Left ventricle myocardium inferior (tissue), 1 donor: ENCODE measurements at places on chromosomes 3 and 15. TPM values are rescaled to one million over a fixed set of nuclear protein-coding genes. Genes with fewer than 3 reads are reported as not detected.

The SKOR1 gene
- total RNA-seq: 0.22 TPM

The SLC25A20 gene
- total RNA-seq: 94.1 TPM

The MCTP2 gene
- total RNA-seq: 1.0 TPM

The CHRD gene
- total RNA-seq: 6.5 TPM

The COL6A5 gene
- not detected for total RNA-seq

The RYK gene
- 32.3 TPM for total RNA-seq

The LMLN gene
- total RNA-seq: 10.6 TPM

The ANKRD34C gene
- total RNA-seq: 0.66 TPM

The SLC28A1 gene
- total RNA-seq: 0.91 TPM

The GRM2 gene
- 0.41 TPM for total RNA-seq

DNA sequence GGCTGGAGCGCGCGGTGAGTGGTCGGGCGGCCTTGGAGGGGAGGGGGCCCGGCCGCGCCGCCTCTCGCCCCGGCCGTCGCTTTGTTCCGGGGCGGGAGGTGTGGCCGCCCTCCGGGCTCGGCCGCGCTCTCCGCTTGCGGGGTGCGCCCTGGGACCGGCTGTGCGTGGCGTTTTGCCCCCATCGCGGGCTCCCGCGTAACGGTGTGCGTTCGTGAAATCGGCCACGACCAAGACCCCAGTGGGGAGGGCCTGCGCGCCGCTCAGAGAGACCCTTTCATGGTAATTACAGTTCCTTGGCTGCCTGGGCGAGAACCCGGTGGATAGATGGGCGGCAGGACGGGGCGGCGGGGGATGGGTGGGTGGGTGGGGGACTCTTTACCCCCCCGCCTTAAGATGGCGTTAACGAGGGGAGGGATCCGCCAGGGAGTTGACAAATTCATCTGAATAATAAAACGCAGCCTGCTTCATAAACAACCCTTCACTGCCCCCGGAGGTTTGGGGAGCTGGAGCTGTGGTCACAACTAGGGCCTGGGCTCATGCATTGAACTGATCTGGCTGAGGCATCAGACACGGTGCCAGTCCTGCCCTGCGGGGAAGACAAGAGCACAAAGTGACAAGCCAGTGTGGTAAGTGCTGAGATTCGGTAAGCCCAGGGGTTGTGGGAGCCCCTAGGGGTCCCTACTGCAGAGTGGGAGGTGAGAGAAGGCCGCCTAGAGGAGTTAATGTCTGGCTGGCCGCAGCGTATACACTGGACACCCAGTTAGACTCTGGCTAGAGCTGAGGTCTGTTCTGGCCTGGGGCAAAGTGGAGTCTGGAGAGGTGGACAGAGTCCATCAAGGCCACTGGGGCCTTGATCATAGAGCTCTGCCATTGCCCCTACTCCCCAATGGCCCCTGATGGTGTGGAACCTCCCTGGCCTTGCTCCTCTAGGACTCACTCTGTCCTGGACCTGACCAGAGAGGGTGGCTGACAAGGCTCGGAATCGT is 668 bp downstream of the MRAS start:
- no peak for DNase-seq

- peak; percentile 73 for DNase-seq
These were observed 1039.2 kb downstream of the ROBO1 start for GRCh38 chr3:78728406-78729145.

DNA sequence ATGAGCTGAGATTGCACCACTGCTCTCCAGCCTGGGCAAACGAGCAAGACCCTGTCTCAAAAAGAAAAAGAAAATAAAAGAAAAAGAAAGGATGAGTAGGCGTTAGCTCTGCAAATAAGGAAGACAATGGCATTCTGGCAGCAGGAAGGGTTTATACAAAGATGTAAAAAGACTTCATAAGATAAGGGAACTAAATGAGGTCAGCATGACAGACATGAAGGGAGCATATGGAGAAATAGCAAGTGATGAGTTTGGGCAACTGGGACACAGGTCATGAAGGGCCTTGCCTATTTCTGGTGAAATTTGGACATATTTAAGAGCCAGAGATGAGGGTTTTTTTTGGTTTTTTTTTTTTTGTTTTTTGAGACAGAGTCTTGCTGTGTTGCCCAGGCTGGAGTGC is 24.5 kb downstream of the TMEM266 start:
- no peak for DNase-seq

DNA sequence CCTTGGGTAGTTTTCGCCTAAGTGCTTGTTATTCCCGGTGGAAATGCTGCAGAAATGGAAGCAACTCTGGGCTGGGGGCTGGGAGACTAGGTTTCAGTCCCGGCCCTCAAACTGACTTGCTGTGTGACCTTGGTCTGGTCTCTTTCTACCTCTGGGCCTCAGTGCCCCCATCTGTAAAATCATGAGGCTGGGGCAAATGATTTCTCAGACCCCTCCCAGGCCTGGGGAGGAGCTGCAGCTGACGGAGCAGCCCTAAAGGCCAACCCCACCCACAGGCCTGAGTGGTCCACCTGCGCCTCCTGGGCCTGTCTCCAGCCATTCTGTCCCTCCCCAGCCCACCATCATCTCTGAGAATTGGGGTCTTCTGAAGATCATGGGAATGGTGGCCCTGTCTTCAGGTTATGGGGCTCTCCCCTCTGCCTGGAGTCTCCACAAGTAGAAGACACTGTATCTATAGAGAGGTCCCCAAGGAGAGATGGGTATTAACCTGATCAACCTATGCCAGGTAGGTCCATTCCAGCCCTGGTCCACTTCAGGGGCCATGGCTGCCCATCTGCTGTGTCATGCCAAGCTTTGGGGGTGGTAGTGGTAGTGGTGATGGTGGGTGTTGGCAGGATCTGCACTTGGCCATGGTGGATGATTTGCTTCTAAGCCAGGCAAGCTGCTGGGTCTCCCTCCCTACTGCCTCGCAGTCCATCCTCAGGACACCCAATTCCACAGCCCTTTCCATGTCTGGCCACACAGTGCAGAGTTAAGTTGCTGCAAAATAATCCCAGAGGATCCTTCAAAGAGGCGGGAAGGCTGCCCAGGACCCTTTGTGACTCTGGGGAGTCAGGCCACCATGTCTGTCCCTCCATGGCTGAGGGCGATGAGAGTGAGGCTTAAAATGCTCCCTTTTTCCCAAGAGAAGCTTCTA is 46.0 kb downstream of the ITGA11 start:
- no peak for DNase-seq

DNA sequence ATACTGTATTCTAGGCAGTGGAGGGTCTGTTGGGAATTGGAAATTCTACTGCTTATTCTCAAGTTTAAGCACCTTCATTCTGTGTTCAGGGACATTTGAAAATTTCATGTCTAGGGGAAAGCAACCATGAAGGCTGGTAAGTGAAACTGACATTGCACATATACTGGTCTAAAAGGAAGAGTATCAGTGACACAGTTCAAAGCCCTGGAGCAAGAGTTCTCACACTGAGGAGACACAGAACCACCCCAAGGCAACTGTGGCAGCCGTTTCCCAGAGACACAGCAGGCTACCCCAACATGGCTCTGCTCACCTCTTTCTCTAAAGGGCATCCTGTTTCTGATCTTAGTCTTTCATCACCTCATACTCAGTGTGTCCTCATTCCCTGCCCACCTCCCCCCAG is 67.5 kb downstream of the KCNMB2 start:
- no peak for DNase-seq

GRCh38 chr3:100150473-100150872 is 36.2 kb upstream of the FILIP1L start:
- no peak for DNase-seq

DNA sequence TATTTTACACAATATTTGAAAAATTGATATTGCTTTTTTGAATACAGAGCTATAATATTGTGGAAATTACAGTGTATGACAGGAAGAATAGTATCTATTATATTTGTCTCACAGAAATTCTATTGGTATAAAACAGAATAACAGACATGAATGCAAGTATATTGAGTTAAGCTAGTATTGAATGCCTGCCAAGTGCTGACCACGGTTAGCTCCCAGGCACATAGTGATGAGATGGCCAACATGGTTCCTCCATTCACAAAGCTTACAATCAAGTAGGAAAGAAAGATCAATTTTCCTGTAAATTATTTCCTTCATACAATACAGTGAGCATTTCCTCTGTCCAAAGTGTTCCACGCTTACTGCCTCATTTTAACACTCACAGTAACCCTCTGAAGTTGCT is 67.6 kb downstream of the TP63 start:
- DNase-seq: no peak

DNA sequence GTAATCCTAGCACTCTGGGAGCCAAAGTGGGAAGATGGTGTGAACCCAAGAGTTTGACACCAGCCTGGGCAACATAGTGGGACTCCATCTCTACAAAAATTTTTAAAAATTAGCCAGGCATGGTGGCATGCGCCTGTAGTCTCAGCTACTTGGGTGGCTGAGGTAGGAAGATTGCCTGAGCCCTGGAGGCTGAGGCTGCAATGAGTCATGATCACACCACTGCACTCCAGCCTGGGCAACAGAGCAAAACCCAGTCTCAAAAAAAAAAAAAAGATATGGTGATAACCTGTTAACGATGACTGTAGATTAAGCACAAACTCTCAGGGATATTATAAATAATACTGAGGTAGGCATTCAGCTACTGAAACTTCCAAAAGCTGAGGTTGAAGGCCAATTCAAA is 107.5 kb downstream of the SLC49A4 start:
- no peak for DNase-seq

GRCh38 chr15:77546050-77546501 is 86.6 kb downstream of the LINGO1 start:
- no peak for DNase-seq

DNA sequence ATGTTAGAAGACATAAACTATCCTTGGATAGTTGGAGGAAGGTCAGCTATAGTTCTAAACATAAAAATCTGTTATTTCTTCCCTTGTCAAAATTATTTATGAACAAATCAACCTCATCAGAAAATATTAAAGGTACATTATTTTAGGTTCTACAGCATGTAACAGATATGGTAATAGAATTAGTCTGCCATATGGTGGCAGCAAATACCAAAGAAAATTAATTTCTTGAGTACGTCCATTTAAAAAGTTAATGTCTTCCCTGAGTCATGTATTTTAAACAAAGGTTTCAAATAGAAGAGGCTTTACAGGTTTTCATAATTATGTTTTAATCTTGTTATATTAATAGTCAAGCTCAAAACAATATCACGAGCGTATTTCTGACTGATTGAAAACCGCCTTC is 17.9 kb upstream of the ANKRD28 start:
- no peak for DNase-seq

GRCh38 chr15:91954292-91954691 is 100.8 kb downstream of the SLCO3A1 start:
- no peak for DNase-seq

- peak; percentile 58 for DNase-seq
These were observed 407.1 kb downstream of the VPS13C start for GRCh38 chr15:61653110-61653509.
